T-helper 17 cell (primary cell): ENCODE measurements at places on chromosomes 3 and 15. TPM values are rescaled to one million over a fixed set of nuclear protein-coding genes. Genes with fewer than 3 reads are reported as not detected.

DNA sequence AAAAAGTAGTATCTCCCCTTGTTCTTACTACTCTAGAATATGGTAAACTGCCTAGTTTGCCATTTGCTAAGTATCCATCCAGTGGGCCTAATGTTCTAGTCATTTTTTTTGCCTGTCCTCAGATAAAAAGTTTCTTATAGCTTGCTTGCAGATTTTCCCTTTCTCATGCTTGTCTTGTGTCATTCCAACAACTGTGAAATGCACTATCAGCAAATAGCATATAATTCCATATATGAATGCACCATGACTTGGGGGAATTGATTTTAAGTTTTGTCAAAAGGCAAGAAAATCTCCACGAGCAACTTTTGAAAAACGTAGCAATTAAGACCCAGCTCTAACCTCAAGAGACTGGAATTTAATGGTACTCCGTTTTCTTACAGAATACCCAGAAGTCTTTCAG is 286.2 kb upstream of the GPR149 start:
- no peaks in the 10 kb centered on the region for H3K36me3 ChIP-seq
- no peak overlapping the region for H3K27ac ChIP-seq
- no peaks in the 10 kb centered on the region for H3K27me3 ChIP-seq
- no peak overlapping the region for H3K4me3 ChIP-seq

- no peak overlapping the region for H3K27ac ChIP-seq
- H3K4me1 ChIP-seq: peaks cover 8% of the 10 kb centered on the region
- no peak overlapping the region for H3K4me3 ChIP-seq
- peaks cover 23% of the 10 kb centered on the region for H3K27me3 ChIP-seq
- no peaks in the 10 kb centered on the region for H3K36me3 ChIP-seq
These were observed 4.3 kb downstream of the PROS1 start for GRCh38 chr3:93969443-93969842.

- peaks cover 2% of the 10 kb centered on the region for H3K4me1 ChIP-seq
- no peak for DNase-seq
- H3K27me3 ChIP-seq: peaks cover 2% of the 10 kb centered on the region
- no peak overlapping the region for H3K27ac ChIP-seq
These were observed 1.5 kb downstream of the GPR87 start for GRCh38 chr3:151315136-151315535.

DNA sequence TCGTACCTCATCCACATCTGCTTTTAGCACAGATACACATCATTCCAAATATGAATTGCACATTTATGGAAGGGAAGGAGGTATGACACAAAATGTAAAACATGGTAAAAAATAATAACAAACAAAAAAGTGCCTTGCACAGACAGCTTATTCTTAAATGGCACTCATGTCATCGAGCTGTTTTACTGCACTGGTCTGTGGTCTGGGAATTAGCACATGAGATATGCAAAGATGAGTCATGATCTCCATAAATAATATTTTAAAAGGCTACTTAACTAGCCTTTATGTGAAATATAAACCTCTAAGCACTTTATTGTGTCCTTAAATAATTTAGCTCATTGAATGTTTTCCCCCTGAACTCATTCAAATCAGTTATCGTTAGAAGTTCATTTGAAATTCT is 142.2 kb upstream of the ZNF385D start:
- H3K36me3 ChIP-seq: no peaks in the 10 kb centered on the region
- H3K4me3 ChIP-seq: no peak overlapping the region
- H3K27me3 ChIP-seq: no peaks in the 10 kb centered on the region
- no peak for DNase-seq
- no peak overlapping the region for H3K27ac ChIP-seq
- no peaks in the 10 kb centered on the region for H3K4me1 ChIP-seq

DNA sequence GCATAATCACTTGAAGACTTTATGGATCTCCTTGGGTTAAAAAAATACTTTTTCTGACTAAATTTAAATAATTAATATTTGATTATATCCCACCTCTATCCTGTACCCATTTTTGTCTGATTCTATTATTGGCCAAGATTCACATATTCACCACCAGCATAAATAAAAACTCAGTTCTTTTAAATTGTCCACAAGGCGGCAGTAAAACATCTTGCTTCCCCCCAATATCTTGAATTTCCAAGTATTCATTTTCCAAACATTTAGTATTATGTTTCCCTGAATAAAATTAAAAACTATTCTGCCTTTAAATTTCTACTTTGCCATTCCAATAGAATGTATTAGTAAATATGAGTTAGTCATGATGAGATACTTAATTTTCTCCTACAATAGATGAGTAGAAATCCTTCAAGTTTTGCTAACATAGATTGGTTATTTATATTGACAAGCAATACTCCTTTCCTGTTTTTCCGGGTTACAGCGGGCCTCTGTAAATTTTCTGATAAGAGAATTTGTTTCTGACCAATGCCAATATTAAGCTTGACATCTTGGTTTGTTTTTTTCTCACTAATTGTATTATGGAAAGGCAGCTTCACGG is 218.7 kb upstream of the MDFIC2 start:
- peaks cover 2% of the 10 kb centered on the region for H3K36me3 ChIP-seq
- no peak for DNase-seq
- H3K4me1 ChIP-seq: no peaks in the 10 kb centered on the region
- H3K27me3 ChIP-seq: peaks cover 37% of the 10 kb centered on the region
- H3K4me3 ChIP-seq: no peak overlapping the region

PEX11A gene
- 0.16 TPM for total RNA-seq

PRICKLE2 gene
- total RNA-seq: 0.37 TPM
